ENCODE measurements at places on chromosomes 16 and 17. TPM values are rescaled to one million over a fixed set of nuclear protein-coding genes. Genes with fewer than 3 reads are reported as not detected.

DNA sequence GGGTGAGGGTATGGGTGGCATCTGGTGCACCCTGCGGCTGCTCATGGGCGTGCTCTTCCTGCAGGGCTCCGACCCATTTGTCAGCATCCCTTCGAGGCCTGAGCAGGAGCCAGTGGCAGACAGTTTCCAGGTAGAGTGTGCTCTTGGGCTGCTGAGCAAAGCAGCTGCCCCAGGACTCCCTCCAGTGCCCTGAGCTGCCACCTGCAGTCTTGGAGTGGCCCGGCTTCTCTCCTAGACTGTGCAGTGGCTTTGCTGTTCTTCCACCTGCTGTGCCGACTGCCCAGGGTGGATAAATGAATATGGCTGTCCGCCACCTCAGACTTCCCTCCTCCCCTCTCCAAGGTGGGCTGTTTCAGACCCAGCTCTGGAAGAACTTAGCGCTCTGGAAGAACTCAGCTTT lies 10.8 kb upstream of the JPT2 start:
- H3K27me3 ChIP-seq, result no peaks in the 10 kb centered on the region
- no peak for DNase-seq
- H3K27ac ChIP-seq, result no peak overlapping the region
- H3K36me3 ChIP-seq, result no peaks in the 10 kb centered on the region

DNA sequence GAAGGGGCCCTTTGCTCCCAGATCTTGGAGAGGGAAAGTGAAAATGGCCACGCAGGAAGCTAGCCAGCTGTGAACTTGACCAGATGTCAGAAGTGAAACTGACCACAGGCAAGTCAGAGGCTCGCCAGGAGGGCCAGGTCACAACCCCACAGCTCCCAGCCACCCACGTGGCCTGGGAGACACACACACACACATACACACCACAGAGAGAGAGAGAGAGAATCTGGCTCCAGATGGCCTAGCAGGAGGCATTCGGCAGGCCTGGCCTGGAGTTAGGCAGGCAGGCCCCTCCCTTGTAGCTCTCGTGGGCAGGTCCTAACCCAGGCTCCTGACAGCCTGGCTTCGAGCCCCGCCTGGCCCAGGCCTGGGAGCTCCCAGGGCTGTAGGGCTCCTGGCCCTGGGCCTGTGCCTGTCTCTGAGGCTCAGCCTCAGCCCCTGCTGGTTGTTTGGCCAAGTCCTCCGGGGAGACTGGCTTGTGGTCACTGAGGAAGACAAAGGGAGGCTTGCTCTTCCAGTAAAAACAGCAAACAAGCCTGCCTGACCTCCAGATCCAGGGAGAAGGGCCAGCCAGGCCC lies 20.2 kb downstream of the NGFR start:
- no peaks in the 10 kb centered on the region for H3K36me3 ChIP-seq
- peaks cover 21% of the 10 kb centered on the region for H3K4me1 ChIP-seq
- H3K27ac ChIP-seq, result peak overlapping the region; percentile 95

- H3K27me3 ChIP-seq, result no peaks in the 10 kb centered on the region
- peak; percentile 55 for DNase-seq
- no peaks in the 10 kb centered on the region for H3K36me3 ChIP-seq
- peak overlapping the region; percentile 29 for H3K27ac ChIP-seq
- H3K4me1 ChIP-seq, result no peaks in the 10 kb centered on the region
Measured at GRCh38 chr17:33506889-33507650, 214.0 kb upstream of the ASIC2 start.

DNA sequence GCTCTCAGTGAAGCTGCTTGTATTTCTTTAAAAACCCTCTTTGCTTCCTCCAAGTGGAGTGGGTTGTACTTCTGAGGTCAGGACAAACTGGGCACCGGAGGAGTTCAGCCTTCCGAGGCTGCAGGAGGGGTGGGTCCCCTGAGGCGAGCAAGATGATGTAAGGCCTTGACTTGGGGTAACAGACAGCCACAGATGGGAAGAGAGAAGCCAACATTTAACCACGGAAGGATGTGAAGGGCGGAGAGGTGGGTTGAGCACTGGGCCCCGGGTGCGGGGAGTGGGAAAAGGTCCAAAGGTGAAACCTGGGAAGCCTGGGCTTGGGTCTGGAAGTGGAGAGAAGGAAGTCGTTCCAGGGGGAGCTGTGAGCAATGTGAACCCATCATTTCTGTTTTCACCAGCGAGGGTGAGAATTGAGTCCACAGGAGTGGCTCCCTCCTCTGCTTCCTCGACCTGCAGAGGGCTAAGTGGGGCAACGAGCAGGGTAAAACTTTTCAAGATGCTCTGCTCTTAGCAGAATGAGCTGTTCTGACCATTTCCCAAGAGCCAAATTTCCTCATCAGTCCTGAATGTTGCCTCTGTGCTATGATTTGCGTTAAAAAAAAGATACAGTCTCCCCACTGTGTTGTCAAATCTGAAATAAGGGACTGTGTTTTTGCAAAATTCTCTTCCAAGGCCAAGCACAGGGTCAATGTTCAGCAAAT lies 137.7 kb upstream of the CRHR1 start:
- DNase-seq, result no peak
- no peaks in the 10 kb centered on the region for H3K36me3 ChIP-seq
- no peaks in the 10 kb centered on the region for H3K27me3 ChIP-seq
- H3K4me3 ChIP-seq, result no peak overlapping the region
- no peak overlapping the region for H3K27ac ChIP-seq

DNA sequence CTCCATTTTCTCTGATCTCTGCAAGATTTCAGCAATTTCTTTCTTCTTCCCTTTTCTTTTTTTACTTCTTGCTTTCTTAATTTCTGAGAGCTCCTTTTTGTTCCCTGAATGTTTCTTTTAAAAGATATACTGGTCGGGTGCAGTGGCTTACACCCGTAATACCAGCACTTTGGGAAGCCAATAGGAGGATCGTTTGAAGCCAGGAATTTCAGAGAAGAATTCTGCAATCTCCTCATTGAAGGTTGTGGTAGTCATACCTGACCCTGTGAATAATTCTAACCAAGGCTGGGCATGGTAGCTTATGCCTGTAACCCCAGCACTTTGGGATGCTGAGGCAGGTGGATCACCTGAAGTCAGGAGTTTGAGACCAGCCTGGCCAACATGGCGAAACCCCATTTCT lies 15.6 kb upstream of the ABCC1 start:
- H3K27me3 ChIP-seq, result no peaks in the 10 kb centered on the region
- H3K4me3 ChIP-seq, result no peak overlapping the region
- no peaks in the 10 kb centered on the region for H3K4me1 ChIP-seq
- DNase-seq, result no peak
- H3K27ac ChIP-seq, result no peak overlapping the region

- H3K4me3 ChIP-seq, result no peak overlapping the region
- no peaks in the 10 kb centered on the region for H3K27me3 ChIP-seq
- peak overlapping the region; percentile 93 for H3K27ac ChIP-seq
- DNase-seq, result no peak
- H3K4me1 ChIP-seq, result peaks cover 9% of the 10 kb centered on the region
Measured at GRCh38 chr17:49578414-49578813, 2.7 kb downstream of the NXPH3 start.

DNA sequence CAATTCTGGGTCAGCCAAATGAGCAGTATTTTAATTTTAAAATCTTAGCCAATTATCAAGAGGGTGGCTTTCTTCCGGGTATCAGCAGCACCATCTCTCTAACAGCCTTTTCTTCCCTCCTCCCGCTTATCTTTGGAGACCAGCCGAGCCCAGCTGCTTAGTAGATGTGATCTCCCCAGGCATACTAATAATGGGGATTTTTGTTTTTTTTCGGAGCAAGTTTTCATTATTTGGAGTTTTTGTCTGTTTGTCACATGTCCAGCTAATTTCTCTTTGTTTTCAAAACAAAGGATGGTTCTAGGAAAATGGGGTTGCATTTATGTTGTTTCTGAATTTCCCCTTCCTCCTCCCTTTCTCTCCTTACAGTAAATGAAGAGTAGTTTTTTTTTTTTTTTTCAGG lies 170.5 kb upstream of the MPHOSPH6 start:
- no peak overlapping the region for H3K4me3 ChIP-seq
- no peak for DNase-seq
- no peaks in the 10 kb centered on the region for H3K36me3 ChIP-seq
- H3K27me3 ChIP-seq, result no peaks in the 10 kb centered on the region
- no peak overlapping the region for H3K27ac ChIP-seq

GRCh38 chr17:44602390-44602789 lies 45.1 kb downstream of the FZD2 start:
- DNase-seq, result no peak
- no peaks in the 10 kb centered on the region for H3K36me3 ChIP-seq
- no peaks in the 10 kb centered on the region for H3K4me1 ChIP-seq
- H3K27ac ChIP-seq, result no peak overlapping the region
- no peak overlapping the region for H3K4me3 ChIP-seq

DNA sequence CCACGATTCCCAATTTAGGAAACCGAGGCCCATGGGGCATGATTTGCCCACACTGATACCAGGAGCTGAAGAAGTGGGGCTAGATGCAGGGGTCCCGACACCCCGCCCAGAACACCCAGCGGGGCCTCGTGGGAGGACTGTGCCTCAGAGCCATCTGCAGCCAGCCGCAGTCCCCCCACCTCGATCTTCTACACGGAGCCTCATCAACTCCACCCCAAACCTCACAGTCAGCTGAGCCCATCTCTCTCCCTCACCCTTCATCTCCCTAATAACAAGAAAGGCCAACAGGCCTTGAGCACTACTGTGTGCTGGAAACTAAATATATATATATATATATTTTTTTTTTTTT lies 4.2 kb downstream of the ITGAE start:
- H3K4me3 ChIP-seq, result no peak overlapping the region
- H3K27ac ChIP-seq, result no peak overlapping the region
- no peaks in the 10 kb centered on the region for H3K27me3 ChIP-seq
- H3K4me1 ChIP-seq, result no peaks in the 10 kb centered on the region
- DNase-seq, result no peak
- no peaks in the 10 kb centered on the region for H3K36me3 ChIP-seq

DNA sequence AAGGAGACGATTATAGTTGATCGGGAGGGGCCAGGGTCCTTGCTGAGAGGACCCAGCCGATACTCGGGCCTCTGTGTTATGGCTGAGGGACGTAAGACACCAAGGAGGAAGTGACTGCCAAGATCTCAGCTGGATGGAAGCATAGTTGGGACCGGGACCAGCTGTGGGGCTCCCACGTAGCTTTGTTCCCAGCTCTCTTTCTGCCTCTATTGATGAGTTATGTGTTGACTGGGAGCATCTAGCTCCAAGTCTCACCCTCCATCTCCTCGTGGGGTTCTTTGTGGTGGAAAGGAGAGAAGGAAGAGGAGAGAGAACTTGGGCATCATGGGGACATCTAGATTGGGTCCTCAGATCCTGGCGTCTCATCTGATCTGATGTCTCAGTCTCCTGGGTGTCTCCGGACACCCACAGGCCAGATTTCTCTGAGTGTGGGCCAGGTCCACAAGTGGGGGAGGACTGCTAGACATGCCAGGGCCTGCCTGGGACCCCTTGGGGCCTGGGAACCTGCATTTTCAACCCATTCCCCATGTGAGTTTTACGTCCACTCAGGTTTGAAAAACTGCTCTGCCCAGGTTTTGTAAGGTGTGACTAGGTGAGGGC lies 1.0 kb downstream of the MGRN1 start:
- H3K27ac ChIP-seq, result peak overlapping the region; percentile 92
- H3K36me3 ChIP-seq, result no peaks in the 10 kb centered on the region
- H3K4me3 ChIP-seq, result peak overlapping the region; percentile 92
- H3K4me1 ChIP-seq, result no peaks in the 10 kb centered on the region

DNA sequence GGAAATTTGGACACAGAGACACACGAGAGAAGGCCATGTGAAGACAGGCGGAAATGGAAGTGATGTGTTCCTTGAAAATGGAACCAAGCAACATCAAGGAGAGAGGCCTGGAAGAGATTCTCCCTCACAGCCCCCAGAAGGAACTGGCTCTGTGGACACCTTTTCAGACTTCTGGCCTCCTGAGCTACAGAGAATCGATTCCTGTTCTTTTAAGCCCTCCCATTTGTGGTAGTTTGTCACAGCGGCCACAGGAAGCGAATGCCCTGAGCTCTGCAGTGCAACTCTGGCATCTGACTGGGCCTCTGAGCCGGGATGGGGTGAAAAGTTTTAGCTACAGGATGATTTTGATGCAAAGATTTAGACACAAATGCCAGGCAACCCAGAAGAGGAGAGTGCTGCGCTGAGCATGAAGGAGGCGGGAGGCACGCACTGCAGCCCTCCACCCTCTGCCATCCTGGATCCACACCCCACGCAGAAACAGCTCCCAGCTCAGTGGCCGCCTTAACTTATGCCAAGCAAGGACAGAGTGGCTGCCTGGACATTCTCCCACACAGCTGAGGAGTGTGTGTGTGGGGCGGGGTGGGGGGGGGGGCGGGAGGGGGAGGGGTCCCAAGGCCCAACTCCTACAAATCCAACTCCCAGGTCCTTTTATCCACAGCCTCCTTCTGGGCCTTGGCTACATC lies 2.2 kb downstream of the TIMP2 start:
- H3K4me3 ChIP-seq, result peak overlapping the region; percentile 63
- no peaks in the 10 kb centered on the region for H3K27me3 ChIP-seq
- no peak for DNase-seq
- H3K36me3 ChIP-seq, result no peaks in the 10 kb centered on the region
- H3K27ac ChIP-seq, result peak overlapping the region; percentile 99
- H3K4me1 ChIP-seq, result no peaks in the 10 kb centered on the region

- no peaks in the 10 kb centered on the region for H3K27me3 ChIP-seq
- no peak for DNase-seq
- no peaks in the 10 kb centered on the region for H3K4me1 ChIP-seq
- no peak overlapping the region for H3K4me3 ChIP-seq
- no peak overlapping the region for H3K27ac ChIP-seq
Measured at GRCh38 chr17:70215656-70216055, 46.3 kb downstream of the KCNJ2 start.

DNA sequence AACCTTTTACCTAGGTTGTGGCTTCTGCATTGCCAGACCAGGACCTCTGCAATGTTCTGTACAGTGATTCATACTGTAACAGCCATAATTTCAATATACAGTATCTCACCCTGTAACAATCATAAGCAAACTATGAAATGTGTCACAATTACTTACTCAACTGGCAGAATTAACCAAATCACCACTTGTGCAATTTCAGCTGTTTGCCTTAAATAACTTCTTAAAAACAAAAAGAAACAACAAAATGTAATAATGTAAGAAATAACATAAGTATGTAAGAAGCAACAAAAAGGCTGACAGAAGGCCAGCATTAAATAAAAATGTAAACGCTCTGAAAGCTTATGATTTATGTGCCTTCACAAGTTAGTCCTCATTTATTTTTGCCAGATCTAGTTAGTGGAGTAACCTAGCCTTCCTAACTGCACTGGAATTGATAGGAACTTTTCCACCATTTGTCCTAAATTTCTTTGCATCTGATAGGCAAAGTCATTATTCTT lies 96.9 kb downstream of the SKAP1 start:
- DNase-seq, result no peak
- peaks cover 4% of the 10 kb centered on the region for H3K27me3 ChIP-seq
- no peak overlapping the region for H3K27ac ChIP-seq
- H3K4me1 ChIP-seq, result no peaks in the 10 kb centered on the region

GRCh38 chr17:68383443-68384321 lies 73.6 kb downstream of the WIPI1 start:
- no peaks in the 10 kb centered on the region for H3K36me3 ChIP-seq
- DNase-seq, result peak; percentile 56
- H3K27ac ChIP-seq, result peak overlapping the region; percentile 98
- H3K4me1 ChIP-seq, result peaks cover 12% of the 10 kb centered on the region

NPIPA8 gene
- total RNA-seq, result not detected

AXIN2 gene
- 8.2 TPM for total RNA-seq

C17orf67 gene
- not detected for total RNA-seq

ZNF688 gene
- total RNA-seq, result 27.1 TPM

SLC9A5 gene
- not detected for total RNA-seq

UMOD gene
- total RNA-seq, result not detected

Data from uterus (tissue), 4 donors.